ENCODE measurements at places on chromosomes 12 and 14.

GRCh38 chr12:20119596-20120402 is 248.5 kb upstream of the PDE3A start:
- DNase-seq: no peak

- DNase-seq: no peak
Measured at GRCh38 chr12:25366122-25366521, 115.4 kb upstream of the KRAS start.

DNA sequence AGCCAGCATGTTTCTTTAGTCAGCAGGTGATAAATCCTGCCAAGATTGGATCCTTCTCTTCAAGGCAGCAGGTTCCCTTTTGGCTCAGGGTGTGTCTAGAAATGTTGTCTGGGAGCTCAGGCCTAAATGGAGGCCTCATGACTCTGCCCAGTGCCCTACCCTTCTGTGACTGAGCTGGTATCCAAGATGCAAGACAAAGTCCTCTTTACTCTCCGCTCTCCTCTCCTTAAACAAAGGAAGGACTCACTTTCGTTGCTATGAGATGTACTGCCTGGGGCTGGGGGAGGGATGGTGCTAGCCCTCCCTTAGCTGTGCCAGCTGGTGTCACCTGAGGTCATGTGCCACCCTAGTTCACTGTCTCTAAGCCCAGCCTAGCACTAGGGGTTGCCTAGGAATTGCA is 13.8 kb upstream of the TMPRSS12 start:
- no peak for DNase-seq

DNA sequence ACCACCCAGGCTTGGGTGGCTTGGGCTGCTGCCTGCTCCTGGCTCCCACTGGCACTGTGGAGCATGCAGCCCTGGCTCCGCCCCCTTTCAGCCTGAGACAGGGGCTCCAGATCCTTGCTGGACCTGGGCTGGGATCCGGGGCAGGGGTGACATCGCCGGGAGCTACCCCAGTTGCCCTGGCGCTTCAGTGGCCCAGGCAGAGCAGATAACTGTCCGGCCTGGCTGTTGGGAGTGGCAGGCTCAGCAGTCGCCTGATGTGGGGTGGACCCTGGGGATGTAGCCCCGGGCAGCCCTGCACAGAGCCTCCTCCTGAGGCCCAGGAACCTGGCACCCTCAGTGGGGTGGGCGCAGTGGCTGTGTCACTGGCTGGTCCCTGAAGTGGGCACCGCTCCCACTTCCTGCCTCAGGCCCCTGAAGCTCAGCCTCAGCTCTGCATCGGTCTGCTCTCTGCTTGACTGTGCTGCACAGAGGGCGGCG is 57.9 kb downstream of the FUT8 start:
- DNase-seq: no peak

- DNase-seq: no peak
Measured at GRCh38 chr14:36996133-36996856, 176.1 kb downstream of the SLC25A21 start.

GRCh38 chr14:73774241-73774570 is 60.0 kb upstream of the PNMA1 start:
- no peak for DNase-seq

- DNase-seq: no peak
Measured at GRCh38 chr12:102169922-102170621, 27.6 kb downstream of the PMCH start.

- DNase-seq: no peak
Measured at GRCh38 chr12:89391726-89392336, 39.5 kb upstream of the DUSP6 start.

DNA sequence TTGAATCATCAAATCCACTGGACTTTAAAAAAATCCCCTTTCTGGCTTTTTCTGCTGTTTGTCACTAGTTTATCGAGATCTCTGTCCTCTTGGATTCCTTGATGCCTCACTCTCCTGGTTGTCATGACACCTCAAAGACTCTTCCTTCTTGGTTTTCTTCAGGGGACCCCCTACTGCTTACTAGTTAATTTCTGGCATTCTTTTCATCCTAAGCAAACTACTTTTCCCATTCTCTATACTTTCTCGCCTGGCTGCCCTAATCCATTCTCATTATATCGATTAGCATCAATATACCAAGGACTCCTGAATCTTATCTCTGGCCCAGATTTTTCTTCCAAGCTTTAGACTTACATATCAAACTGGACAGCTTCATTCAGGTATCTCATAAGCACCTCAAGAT is 98.6 kb downstream of the NEDD1 start:
- DNase-seq: no peak

DNA sequence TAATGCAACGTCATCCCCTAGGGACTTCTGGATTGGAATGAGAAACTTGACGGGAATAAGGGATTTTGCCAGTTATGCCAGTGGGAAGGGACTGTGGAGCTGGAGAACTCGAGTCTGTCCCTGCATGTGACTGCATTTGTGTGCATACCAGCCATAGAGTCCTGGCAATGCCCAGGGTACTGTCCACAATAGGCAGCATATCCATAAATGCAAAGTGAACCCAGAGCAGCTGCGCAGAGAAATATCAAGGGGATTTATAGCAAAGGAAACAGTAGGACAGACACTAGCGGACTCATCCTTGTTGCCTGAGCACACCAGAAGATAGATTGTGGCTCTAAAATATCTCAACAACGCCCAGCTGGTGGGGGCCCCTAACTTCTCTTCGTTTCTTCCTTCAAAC is 247.1 kb upstream of the SRRM4 start:
- no peak for DNase-seq

- DNase-seq: no peak
Measured at GRCh38 chr14:30893819-30894218, 19.5 kb downstream of the COCH start.

GRCh38 chr14:90575336-90575735 is 178.5 kb downstream of the CALM1 start:
- DNase-seq: no peak

- no peak for DNase-seq
Measured at GRCh38 chr14:86787717-86788116, 1205.3 kb downstream of the GALC start.

All from amygdala (tissue), 56 donors.